ENCODE measurements at places on chromosomes 3 and 15.

- no peak for DNase-seq
Measured at GRCh38 chr3:120516136-120516535, 65.3 kb upstream of the FSTL1 start.

- no peak for DNase-seq
Measured at GRCh38 chr3:27978440-27978839, 256.3 kb upstream of the EOMES start.

DNA sequence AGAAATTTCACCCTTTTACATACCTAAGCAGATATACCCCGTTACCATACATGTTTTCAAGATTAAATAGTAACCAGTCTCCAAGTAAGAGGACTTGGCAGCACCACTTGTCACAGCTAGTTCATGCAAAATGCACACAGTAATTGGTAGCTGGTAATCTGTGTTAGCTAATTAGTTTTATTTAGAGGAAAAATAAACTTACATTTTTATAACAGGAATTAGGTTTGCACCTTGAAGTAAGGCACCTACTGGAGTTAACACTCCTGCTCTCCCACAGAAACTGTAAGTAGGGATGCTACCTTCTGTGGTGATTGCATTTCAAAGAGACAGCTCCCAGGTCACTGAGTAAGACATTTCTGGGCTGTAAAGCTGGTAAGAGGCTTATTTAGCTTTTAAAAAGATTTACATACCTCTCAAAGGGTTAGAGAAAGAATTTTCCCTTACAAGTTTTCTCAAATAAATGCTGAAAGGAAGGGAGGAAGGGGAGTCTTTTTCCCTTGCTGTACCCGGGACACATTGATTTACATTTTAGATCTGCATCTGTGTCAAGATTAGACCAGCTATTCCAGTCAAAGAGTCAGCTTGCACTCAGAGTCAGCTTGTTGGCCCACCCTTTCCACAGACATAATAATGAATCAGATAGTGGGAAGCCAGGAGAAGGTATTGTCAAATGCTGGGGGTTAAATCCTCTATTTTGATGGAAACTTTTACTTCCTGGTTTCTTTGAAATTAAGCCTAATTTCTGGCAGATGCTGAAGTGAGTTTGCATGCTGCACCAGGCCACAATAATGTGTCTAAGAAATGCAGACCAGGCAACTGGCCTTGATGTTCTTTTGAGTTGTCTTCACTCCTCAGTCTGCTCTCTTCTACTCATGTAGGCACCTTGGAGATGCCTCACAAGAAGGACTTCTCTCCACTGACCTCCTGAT, 77.6 kb upstream of the CHD2 start:
- no peak for DNase-seq

- DNase-seq = no peak
Measured at GRCh38 chr3:128073807-128074206, 21.6 kb downstream of the SEC61A1 start.

- DNase-seq = no peak
Measured at GRCh38 chr3:6516143-6516542, 344.8 kb upstream of the GRM7 start.

DNA sequence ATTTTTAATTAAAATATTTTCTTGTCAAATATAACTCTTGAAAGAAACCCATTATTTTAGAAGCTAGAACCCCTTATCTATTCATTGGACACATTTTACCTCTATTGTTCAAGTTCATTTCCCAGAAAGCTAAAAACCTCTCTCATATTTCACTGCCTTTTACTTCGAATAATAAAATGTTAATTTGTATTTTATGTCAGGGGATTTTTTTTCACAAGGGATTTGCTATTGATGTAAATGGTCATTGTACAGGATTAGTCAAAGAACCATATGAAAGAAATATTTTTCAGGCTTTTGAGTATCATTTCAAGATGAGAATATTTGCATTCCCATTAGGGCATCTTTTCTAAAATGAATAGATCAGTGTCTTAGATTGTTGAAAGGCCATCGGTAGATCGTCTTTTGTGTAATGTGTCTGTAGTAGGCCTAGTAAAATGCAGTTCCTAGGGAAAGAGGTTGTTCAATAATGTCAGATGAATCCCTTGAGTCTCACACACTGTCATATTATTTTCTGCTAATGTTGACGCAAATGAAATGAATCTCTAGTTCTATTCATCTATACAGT, 114.5 kb downstream of the ROBO1 start:
- no peak for DNase-seq

GRCh38 chr3:94009608-94010007, 18.8 kb downstream of the STX19 start:
- DNase-seq = no peak

- peak; percentile 79 for DNase-seq
Measured at GRCh38 chr3:11846281-11847266, at the start of gene TAMM41. TAMM41 (minus strand) TSS chr3:11846885; CDS start chr3:11846636, 249 bp downstream.

DNA sequence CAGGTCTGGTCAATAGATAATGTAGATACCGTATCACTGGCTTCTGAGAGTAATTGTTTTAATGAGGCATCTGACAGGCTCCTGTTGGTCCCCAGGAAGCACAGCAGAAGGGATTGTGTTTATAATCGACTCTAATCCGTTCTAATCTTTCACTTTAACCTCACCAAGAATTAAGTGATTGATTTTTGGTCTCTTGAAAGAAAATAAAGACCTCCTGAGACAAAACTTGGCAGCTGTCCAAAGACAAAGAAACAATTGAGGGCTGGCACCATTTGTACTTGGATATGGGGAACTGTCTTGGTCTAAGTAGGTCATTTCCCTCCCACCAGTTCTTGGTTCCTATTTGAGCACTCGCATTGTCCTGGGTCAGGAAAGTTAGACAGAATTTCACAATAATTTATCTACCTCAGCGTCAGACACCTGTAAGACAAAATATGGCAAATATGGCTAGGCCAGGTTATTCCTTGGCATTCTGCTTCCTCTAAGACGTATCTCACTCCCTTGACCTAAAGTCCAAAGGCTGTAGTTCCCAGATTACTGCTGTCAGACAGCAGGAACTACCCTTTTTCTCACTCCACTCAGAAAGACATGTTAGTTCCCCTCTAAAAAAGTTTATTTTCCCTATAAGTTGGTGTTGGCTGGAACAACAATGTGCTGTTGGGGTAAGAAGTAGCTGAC, 22.7 kb upstream of the CD96 start:
- DNase-seq = no peak

- DNase-seq = no peak
Measured at GRCh38 chr3:134136604-134137003, 106.9 kb upstream of the SLCO2A1 start.

DNA sequence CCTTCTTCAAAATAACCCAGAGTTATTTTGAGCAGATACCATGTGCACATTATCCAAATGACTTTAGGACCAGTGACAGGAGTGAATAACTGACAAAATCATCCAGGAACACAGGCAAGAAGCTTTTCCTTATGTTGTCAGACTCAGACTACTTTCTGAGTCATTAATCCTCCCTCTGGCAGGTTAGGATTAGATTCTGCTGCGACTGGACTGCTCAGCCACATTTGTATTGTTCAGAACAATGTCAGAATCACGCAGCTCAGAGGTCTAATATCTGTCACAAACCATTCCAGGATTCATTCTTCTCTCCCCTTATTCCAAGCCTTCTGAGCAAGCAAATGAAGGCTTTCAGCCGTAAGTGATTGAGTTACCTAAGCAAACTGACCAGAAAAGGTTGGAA, 34.8 kb upstream of the FAM174B start:
- no peak for DNase-seq

GRCh38 chr3:150365132-150365604, 42.9 kb upstream of the TSC22D2 start:
- no peak for DNase-seq

GRCh38 chr3:184058029-184058428, 5.2 kb downstream of the HTR3C start:
- DNase-seq = no peak

- no peak for DNase-seq
Measured at GRCh38 chr15:37701230-37701629, 233.2 kb upstream of the TMCO5A start.

- DNase-seq = no peak
Measured at GRCh38 chr15:89521605-89522004, 25.2 kb upstream of the RHCG start.

DNA sequence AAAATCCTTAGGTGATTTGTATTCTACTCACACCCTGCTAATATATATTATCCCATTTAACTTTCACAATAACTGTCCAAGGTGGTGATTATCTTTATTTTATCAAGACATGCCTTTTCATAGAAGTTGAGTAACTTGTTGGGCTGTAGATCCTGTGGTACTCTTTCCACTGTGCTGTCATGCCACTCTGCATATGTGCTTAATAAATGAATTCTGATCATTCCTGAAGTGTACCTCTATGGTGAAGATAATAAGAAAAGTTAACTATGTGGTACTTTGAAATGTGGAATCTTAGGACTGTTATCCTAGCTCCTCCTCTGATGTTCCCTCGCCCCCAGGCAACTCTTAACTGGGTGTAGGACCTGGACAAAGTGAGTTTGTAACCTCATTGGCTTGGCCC, 5.2 kb downstream of the SNRK start:
- no peak for DNase-seq

GRCh38 chr3:149120051-149120972, 9.1 kb upstream of the HPS3 start:
- DNase-seq = peak; percentile 22

DNA sequence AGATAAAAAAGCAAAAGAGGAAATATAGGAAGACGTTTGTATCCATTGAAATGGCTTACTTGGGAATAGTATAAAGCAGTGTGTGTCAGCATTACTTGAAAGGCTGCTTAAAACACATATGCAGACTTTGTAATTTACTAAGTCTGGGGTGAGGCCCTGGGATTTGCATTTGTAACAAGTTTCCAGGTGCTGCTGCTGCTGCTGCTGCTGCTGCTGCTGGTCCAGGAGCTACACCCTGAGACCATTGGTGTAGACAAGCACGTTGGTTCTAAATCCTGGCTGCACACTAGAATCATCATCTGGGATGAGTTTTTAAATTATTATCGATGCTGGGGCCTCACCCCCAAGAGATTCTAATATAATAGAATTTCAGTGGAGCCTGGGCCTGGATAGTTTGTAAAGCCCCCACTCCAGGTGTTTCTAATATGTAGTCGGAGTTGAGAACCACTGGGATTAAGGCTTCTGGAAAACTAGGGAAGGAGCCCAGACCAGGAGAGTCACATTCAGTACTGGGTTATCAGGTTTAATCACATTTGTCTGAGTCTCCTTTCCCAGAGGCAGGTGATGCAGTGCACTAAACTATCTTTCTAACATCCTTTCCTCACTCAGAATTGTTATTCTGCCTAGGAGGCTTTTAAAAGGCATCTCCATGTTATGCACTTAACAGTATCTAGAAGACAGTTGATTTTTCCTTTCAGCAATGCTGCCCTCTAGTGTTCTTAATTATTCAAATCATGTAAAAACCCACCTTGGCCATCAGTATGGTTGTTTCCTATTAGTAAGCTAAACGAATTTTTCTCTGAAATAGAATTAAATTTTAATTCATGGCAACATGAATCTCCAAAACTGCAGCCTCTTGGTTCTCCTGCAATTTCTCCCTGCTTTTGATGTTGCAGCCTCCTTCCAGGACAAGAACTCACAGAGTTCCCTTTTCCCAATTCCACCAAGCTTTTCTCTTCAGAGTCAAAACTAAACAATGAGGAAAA, 45.4 kb downstream of the SSR3 start:
- peak; percentile 23 for DNase-seq

DNA sequence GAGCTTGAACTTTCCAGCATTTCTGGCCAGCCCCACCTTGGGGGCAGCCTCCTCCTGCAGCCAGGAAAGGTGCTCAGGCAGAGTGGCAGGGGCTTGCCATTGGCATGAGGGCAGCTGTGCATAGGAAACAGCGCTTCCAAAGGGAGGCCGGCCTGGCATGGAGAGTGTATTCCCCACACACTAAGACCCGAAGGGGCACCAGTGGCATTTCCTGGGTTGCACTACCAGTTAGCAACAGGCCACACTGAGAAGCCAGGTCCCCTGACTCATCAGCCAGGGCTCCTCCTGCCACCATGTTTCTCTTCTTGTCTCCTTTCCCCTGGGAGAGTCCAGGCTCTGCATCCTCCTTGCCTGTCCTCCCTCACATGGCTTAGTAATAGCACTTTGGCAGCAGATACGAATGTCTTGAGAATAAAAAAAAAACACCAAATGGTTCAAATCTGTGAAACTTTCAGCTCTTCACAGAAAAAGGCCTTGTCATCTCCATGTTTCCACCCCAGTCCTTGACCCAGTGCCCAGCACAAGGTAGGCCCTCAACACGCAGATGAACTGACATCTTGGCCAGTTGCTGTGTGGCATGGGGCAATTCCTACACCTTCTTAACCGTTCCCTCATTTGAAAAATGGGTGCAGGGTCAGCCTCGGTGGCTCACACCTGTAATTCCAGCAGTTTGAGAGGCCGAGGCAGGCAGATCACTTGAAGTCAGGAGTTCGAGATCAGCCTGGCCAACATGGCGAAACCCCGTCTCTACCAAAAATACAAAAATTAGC, 180.4 kb downstream of the SMAD6 start:
- peak; percentile 63 for DNase-seq

GRCh38 chr3:102478160-102478559, 43.3 kb downstream of the ZPLD1 start:
- DNase-seq = no peak

- DNase-seq = no peak
Measured at GRCh38 chr3:89032346-89033013, 74.9 kb upstream of the EPHA3 start.

GRCh38 chr3:76570436-76571057, 469.4 kb upstream of the ROBO2 start:
- DNase-seq = peak; percentile 14

DNA sequence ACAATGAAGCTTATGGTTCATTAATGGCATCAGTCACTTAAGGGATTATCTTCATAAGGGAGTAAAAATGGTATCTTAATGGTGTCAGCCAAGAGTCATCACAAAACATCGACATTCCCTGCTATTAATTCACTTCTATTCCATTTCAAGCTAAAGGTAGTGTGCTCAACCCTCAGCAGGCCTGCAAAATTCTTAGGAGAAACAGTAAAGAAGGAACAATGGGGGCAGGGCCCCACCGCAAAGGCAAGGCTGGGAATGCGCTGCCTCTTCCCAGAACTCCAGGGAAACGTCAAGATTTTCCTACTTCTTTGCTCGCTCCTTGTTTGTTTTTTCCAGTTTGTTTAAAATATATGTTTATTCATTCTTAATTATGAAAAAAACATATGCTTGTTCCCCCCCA, 187.3 kb upstream of the TSC22D2 start:
- DNase-seq = no peak

DNA sequence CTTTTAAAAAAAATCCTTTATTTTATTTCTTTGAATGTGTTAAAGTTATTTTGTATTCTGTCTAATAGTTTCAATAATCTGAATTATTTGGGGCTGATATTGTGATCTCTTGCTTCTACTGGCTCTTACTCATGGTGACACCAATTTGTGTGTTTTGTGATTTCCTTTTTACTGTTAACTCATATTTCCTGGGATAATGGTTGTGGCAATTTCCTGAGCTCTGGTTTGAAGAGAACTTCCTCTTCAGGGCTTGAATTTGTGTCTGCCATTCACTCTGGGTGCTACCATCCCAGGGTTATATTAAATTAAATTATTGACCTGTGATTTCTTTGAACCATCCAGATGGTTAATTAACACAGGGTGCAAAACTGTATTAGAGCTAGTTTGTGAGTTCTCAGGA, 60.4 kb upstream of the RNF7 start:
- no peak for DNase-seq

All from SW 1271 (cell line).